ENCODE measurements at places on chromosomes 12 and 14.

DNA sequence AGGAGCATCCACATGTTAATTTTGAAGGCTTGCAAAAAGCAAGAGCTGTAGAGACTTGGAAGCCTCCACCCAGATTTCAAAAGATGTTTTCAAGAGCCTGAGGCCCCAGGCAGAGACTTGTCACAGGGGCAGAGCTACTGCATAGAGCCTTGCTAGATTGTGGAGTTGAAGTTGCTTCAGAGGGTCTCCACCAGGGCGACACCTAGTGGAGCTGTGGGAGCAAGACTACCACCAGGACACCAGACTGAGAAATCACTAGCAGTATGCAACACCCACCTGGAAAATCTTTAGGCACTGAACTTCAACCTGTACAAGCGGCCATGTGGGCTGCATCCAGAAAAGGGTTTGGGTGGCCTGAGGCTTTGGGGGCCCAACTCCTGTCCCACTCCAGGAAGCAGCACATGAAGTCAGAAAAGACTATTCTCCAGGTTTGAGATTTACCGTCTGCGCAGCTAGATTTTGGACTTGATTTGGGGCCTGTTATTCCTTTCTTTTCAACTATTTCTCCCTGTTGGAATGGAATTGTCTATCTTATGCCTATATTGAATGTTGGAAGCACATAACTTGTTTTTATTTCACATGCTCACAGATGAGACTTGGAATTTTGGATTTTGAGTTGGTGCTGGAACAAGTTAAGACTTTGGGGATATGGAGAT, 508.6 kb downstream of the FLRT2 start:
- DNase-seq = no peak

GRCh38 chr12:92078167-92079053, 67.2 kb downstream of the BTG1 start:
- DNase-seq = no peak

- no peak for DNase-seq
Observed at GRCh38 chr12:6056406-6057240, 67.8 kb downstream of the VWF start.

DNA sequence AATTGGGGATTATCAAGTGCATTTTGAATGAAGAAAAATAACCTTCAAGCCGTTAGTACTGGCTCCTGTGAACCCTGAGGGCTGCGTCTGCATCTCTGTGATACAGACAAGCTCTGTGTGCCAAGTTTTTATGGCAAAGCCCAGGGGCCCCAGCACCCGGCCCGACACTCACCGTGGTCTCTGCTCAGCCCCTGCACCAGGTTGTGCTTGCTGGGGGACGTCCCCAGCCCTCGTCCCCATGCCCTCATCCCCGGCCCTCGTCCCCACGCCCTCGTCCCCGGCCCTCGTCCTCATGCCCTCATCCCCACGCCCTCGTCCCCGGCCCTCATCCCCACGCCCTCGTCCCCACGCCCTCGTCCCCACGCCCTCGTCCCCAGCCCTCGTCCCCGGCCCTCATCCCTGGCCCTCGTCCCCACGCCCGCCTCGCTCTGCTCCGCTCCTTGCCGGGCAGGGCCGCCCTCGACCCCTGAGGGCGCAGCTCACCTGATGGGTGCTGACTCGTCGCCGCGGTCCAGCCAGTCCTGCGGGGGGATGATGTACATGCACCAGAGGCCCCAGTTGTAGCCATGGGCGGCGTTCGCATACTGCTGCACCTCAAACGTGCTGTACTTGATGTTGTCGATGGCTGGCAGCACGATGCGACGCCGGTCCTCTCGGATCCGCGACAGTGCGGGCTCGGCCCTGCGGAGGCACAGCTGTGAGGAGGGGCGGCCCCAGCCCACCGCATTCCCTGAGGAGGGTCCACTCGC, 72.0 kb downstream of the GALNT9 start:
- no peak for DNase-seq

DNA sequence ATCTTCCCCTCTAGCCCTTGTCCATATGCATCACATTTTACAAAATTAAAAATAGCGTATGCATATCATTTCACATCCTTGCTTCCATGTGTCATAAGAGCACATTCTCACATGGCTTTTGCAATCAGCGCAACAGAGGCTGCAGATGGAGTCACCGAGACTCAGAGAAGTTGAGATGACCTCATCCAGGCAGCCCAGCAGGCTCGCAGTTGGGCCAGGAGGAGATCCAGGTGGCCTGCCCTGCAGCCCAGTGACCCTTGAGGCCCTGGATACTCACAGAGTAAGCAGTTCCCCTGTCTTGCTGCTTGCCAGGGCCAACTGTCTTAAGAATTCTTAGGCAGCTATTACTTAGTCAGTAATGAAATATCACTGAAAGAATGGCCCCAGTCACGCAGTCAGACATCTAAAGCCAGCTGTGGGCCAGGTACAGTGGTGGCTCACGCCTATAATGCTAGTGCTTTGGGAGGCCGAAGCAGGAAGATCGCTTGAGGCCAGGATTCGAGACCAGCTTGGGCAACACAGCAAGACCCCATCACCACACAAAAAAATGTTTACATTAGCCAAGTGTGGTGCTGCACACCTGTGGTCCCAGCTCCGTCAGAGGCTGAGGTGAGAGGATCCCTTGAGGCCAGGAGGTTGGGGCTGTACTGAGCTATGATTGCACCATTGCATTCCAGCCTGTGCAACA, 9.1 kb downstream of the CAMKK2 start:
- DNase-seq = no peak

DNA sequence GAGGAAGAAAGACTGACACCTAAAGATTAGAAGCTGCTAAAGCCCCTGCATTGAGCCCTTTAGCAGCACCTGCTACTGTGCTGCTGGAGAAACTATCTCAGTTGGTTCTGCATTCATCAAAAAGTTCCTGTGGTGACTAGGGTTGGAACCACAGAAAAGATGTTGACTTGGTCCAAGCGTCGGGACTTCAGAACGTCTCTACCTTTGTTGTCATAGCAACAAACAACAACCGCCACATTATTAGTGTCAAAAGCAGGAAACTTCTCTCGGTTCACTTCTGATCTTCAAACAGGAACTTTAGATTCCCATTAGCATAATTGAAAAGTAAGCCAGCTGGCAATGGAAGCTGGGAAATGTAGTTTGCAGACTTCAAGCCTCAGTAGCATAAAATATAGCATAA, 368.0 kb downstream of the SEC23A start:
- DNase-seq = no peak

- DNase-seq = no peak
Observed at GRCh38 chr14:101189266-101189665, 285.7 kb upstream of the RTL1 start.

- DNase-seq = no peak
Observed at GRCh38 chr14:84254290-84254689, 1275.7 kb upstream of the FLRT2 start.

DNA sequence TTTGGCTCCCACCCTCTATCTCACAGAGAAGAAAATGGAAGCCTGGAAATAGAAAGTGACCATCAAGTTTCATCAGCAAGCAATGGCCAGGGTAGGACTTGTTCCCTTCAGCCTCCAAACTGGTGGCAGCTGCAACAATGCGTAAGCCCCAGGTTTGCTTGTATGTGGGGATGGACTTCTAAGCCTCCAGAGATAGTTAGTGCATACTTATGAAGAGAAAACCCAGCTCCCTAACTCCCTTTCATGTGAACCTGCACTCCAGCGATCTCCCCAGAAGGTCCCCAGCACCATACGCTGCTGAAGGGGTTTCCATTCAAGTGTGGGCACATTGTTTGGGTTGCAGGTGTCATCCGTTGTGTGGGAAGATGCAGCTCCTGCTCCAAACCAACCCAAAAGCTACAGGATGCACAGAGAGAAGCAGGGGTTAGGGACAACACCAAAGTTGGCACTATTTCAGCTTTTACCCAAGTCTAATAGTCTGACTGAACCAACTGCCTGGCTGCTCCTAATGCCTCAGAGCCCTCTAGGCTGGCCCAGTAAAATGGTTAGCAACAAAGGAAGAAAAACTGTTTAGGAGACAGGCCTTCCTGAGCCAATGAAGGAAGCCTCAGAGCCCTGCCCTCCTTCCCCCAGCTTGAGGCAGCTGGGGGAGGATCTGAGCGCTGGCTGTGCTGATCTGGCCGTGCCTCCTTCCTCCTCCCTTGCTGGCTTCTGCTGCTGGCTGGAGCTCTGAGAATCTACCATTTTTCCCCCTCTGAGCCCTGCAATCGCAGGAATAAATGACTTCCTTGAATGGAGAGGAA, 12.3 kb downstream of the ZFP36L1 start:
- DNase-seq = no peak

DNA sequence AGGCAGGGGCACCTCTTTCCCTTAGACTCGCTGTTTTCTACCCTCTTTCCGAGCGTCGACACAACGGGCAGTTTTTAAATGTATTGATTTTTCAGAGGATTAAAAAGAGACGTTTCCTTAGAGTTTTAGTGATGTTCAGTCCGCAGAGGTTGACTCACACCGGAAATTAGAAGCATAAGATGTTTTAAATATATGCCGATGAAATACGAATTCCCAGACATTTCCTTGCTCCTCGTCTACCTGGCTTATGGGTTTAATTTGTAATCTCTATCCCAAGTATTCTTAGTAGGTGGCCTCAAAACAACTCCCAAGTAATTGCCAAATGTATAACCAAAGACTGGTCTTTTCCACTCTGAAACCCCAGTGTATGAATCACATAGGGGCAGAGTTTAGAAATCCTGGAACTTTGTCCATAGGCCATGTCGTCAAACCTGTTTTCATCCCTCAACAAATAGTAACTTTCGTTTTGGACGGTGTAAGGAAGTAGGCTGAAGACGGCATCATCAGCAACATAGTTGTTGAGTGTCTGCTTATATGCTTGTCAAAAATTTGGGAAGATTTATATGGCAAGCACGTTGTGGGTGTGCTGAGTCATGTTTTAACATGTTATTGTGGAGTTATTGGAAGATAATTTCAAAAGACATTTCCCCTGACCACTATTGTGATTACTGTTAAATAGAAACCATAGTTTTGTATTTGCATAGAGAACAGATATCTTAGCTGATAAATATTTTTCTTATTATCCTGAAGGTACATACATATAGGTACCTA, 824 bp downstream of the TBK1 start:
- DNase-seq = no peak

DNA sequence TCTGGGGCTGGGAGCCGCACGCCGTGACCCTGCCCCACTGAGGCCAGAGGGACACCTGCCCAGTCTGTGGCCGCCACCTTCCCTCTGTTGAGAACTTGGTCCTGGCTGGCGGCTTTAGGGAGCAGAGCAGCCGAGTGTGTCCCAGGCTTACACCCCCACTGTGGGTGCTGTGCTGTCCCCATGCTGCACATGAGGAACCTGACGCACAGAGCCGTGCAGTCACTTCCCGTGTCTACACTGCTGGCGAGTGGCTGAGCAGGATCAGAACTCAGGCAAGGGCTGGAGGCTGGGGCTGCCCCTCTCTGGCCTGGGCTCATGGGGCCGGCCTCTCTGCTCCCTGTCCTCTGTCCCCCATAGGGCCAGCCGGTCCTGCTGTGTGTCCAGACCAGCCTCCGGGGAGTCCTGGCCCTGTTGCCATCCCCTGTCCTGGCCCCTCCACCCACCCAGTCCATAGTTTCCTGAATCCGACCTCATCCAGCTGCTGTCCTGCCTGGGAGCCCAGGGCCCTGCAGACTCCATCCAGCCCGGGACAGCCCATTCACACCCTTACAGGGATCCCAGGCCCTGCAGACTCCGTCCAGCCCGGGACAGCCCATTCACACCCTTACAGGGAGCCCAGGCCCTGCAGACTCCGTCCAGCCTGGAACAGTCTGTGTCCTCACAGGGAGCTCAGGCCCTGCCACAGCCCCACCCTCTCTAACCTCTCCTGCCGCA, 10.3 kb downstream of the FBRSL1 start:
- DNase-seq = no peak

- no peak for DNase-seq
Observed at GRCh38 chr14:99231850-99232713, 39.9 kb downstream of the BCL11B start.

DNA sequence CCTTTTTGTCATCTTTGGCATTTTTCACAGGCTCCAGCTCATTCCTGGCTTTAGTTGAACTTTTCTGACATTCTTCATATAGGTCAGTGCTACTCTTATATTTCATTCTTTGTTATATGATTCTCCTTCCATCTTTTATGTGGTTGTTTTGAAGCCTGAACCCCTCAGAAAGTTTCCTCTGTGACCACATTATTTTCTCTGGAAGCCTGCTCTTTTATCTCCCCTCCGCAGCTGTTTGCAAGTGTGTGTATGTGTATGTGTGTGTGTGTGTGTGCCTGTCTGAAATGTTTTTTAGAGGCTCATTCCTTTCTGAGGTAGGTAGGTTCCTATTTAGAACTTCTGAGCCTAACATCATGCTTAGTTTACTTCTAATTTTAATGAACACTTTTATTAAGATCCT, 47.6 kb downstream of the ANO4 start:
- DNase-seq = no peak

DNA sequence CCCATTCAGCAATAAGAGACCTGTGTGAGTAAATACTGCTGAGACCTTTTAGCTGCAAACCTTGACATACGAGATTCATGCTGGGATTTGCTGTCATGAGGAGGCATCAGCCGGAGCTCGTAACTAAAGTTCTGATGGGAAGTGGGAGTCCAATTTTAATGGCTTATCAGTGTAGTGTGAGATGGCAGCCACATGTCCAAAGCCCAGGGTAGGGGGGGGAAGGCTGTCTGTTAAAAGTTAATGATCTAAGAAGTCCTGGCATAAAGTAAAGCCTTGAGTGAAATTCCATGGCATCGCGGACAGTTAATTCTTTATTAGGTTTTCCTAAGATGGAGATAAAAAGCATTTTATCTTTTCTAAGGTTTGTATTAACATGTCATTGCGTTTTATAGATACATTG, 240.0 kb downstream of the AACS start:
- DNase-seq = no peak

- DNase-seq = no peak
Observed at GRCh38 chr12:291153-291723, 28.6 kb upstream of the SLC6A13 start.

- no peak for DNase-seq
Observed at GRCh38 chr12:132396657-132397056, 67.3 kb upstream of the GALNT9 start.

DNA sequence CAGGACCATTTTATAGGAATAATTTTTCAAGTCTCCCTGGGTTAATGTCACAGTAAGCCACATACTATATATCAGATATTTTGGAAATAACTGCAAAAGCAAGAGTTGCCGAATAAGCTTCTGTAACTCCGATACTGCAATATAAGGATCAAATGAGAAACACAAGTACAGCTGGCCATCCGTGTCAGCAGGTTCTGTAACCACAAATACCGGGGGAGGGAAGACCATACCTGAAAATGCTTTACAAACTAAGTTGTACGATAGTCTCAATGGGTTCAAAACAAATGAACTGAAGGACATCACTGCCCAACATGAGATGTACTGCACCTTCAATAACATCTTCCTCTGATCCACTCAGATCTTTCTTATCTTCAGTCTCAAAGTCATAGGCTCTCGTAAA, 1.8 kb downstream of the SYCP3 start:
- DNase-seq = no peak

- no peak for DNase-seq
Observed at GRCh38 chr14:67536087-67536486, 3.0 kb downstream of the PLEKHH1 start.

GRCh38 chr14:93582516-93582915, 151.8 kb downstream of the UNC79 start:
- DNase-seq = no peak

- no peak for DNase-seq
Observed at GRCh38 chr12:112347581-112347982, 34.6 kb downstream of the HECTD4 start.

All from stimulated activated CD4-positive, alpha-beta T cell treated with anti-CD3 and anti-CD28 coated beads, TNF-alpha, amount 100 ng/mL, for 24 hours (primary cell).